ENCODE measurements at places on chromosomes 1 and 21. TPM values are rescaled to one million over a fixed set of nuclear protein-coding genes. Genes with fewer than 3 reads are reported as not detected.

- H3K4me1 ChIP-seq, result no peaks in the 10 kb centered on the region
- no peak overlapping the region for H3K27ac ChIP-seq
- DNase-seq, result no peak
Observed at GRCh38 chr1:60262701-60263100, 189.1 kb upstream of the C1orf87 start.

GRCh38 chr1:229062135-229062534 lies 208.8 kb upstream of the RAB4A start:
- no peaks in the 10 kb centered on the region for H3K4me1 ChIP-seq
- H3K27me3 ChIP-seq, result no peaks in the 10 kb centered on the region
- DNase-seq, result no peak
- H3K27ac ChIP-seq, result no peak overlapping the region
- no peaks in the 10 kb centered on the region for H3K36me3 ChIP-seq

The CD247 gene
- total RNA-seq, result 1.4 TPM

The ZCCHC17 gene
- 48.8 TPM for total RNA-seq

Data from A673 (cell line).